ENCODE measurements at places on chromosomes 12 and 14.

DNA sequence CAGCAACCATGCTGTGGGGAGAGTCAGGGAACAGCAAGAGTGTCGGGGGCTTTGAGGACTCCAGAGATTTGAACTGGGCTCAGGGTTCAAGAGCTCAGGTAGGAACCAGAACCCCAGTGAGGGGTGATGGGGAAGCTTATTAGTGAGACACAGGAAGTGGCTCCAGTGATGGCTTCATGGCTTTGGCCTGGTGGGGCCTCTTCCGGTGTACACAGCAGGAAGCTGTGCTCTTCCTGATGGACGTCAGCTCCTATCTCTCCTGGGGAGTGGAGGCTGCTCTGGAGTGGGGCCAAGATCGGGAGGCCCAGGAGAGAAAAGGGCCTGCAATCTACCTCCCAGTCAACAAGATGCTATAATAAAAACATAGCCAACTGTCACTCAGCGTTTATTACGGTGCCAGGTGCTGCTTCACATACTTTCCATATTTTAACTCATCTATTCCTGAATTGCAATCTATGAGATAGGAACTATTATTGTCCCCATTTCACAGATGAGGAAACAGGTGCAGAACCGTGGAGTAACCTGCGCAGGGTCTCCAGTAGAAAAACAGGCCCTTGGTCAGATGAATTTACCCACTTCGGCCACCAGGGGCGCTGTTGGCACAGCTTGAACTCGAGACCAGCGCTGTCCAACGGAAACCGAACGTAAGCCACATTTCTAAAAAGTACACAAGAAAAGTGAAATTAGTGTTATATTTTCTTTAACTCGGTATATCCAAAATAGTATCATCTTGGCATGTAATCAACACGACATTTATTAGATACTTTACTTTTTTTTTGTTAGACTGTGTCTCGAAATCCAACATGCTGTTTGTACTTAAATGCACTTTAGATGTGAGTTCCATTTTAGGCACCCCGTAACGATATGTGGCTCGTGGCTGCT, 63.6 kb upstream of the DLK1 start:
- DNase-seq, result peak; percentile 84

GRCh38 chr12:123396954-123397353, 13.0 kb downstream of the KMT5A start:
- no peak for DNase-seq

DNA sequence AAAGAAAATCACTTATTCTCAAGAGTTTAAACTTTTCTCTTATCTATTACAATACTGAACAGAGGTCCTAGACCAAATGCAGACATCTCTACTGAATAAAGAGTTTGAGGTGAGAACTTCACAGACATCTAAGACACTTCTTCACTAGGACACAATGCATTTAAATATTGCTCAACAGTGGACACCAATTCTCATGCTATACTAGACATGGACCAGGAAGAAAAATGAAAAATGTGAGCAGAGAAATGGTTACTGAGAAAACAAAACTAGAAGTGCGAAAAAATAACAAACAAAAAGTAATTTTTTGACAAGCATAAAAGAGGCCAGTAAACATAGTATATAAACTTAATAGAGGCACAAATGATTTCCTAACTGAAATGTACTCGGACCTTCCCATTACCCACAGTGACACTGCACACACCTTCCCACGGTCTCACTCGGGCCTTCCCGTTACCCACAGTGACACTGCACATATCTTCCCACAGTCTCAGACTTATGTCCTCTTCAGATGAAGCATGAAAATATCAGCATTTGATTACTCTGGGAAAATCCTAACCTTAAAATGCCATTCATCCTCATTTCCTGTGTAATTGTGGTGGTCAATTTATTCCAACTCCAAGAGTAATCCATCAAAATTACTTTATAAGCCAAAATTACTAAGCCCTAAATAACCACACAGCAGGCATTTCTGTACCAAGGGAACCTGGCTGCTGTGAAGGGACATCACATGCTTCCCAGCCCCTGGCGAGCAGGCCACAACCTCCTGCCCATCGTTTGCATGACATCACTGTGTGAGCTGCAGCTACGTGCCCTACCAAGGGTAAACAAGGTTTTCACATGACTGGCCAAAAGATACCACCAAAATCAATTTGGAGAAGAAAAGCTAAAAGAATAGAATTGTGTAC, 6.4 kb downstream of the SLC15A4 start:
- peak; percentile 71 for DNase-seq

DNA sequence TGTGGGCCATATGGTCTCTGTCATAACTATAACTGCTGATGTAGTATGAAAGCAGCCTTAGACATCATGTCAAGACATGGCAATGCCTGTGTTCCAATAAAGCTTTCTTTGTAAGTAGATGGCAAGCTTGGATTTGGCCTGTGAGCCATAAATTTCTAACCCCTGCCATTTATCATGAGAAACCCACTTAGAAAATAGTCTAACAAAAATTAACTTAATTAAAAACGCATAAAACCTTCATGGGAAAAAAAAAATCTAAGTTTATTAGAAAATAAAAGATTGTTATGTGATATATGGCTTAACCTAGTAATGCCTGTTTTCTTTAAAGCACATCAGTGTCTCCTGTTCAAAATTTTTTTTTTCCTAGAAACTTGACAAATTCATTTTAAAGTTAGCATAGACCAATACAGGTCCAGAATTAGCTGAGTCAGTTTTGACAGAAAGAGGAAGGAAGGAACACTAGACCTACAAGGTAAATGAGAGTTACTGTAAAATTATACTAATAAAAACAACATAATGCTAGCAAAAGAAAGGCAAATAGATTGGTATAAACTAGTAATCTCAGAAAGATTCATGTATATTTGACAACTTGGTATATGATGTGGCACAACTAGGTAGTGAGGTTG, 68.2 kb downstream of the USP15 start:
- DNase-seq, result no peak

- DNase-seq, result peak; percentile 76
Measured at GRCh38 chr12:11891754-11892386, 178.9 kb upstream of the BCL2L14 start.

DNA sequence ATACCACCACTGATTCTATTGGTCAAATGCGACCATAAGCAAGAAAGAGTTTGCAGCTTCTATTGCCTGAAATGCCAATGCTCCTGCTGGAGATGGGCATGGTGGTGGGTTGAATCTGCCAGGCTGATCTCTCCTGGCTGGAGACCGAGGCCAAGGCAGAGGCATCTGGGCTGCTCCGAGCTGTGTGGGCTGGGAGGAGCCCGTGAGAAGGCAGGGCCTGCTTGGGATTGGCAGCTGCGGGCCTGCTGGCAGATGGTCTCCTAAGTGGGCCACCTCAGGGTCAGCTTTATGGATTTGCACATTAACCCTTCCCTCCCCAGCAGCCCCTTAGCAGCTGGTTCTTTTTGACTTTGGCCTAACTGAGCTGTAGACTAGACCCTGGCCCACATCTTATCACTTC, 25.4 kb downstream of the SRRM4 start:
- DNase-seq, result no peak

DNA sequence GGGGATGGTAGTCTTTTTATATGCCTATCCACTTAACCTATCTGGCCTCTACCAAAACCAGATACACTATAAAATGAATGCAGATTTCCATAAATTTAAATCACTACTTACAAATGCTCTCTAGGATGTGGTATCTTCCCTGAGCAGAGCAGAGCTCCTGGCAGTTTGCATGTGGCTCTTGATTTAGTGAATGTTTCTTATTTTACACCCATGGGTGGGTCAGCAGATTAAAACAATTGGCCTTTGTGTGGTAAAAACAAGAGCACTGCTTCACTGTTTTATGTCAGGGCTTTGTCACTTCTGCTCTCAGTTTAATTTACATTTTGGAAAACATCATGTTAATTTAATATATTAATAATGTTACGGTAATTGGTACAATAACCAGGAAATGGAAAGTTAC, 5.5 kb downstream of the TAS2R19 start:
- no peak for DNase-seq

Data from testis (tissue), 5 donors.